ENCODE measurements at places on chromosomes 12 and 14.

GRCh38 chr12:124752437-124753227 lies 111.0 kb downstream of the SCARB1 start:
- peak; percentile 84 for DNase-seq

GRCh38 chr12:22266101-22266500 lies 68.4 kb downstream of the ST8SIA1 start:
- DNase-seq: no peak

DNA sequence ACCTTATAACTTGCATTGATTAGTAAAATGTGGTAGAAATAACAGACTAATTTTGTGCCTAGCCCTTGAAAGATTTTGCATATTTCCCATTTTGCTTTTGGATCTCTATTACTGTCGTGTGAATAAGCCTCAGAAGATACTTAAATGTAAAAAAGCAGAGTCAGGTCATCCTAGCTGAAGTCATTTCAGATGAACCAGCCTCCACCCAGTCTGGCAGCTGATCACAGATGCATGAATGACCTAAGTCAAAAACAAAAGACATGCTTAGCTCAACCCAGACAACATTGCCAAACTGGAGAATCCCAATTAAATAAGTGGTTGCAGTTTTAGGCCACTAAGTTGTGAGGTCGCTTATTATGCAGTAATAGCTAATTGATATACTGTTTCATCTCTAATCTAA lies 349.9 kb downstream of the C12orf50 start:
- no peak for DNase-seq

DNA sequence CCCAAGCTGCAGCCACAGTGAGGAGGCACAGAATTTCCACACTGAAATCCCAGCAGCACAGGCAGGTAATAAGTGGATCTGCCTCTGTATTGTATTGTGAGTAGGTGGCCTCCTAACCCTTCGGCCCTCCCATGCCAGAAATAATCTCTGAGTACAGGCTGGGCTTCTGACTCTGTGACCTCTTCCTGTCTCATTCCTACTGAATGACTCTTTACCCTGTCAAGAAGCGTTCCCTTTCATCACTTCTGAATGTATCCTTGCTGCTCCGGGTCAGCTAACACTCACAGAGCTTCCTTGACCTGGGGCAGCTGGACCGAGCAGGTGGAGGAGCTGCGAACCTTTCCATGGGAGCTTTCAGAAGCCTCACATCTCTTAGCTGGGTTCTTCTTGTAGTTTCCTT lies 119.6 kb downstream of the SLC8A3 start:
- no peak for DNase-seq

- DNase-seq: no peak
Observed at GRCh38 chr12:63766498-63766897, 13.2 kb upstream of the RXYLT1 start.

DNA sequence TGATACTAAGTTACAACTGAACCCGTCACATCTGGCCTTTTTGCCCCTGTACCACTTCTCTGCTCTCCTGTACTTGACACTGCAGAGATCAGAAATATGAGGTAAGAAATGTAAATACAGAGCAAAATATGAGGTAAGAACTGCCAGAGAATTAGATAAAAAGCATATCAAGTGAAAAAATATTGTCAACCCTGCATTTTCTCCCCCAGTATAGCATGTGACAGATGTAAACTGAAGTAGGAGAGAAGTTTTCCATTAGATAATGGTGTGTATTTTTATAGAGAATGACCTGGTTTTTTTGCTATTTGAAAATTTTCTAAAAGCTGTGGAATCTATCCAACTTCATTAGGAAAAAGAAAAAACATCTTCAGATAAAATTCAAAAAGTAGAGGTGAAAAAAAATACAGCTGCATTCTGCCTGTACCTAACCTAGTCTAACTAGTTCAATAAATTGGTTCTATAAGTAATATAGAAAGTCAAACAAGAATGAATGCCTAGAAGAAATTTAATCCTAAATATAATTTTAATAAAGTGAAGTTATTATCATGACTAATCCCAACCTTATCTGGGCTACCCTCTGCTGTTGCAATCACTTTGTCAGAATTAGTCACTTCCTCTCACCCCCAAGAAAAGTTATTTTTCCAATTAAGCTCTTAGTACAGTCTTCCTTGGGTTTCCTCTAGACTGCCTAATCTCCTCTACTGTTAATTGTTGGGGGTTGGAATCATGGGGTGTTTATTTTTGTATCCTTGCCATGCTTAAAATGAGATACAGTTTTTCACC lies 210.0 kb downstream of the RASSF9 start:
- no peak for DNase-seq

DNA sequence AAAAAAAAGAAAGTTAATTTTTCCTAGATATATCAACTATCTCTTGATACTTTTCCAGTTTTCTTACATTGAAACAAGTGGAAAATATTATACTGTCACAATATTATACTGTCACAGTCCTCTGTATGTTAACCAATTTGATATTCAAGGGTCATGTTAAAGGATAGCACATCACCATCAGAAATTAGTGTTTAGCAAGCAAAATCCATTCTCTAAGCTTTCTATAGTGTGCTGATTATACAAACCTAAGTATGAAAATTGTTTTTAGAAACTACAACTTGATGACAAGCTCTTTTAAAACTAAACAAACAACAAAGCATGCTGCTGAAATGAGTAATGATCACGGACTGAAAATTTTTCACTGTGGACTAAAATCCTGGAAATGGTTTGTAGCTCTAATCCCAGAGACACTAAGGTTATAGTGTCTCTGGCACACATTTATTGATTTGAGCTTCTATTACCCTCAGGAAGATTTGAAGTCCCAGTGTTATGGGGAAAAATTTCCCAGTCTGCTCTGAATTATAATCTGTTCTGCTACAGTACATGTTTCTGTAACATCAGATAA lies 9.7 kb downstream of the SPTSSA start:
- no peak for DNase-seq

- no peak for DNase-seq
Observed at GRCh38 chr14:76957224-76957891, 71.2 kb downstream of the IRF2BPL start.

DNA sequence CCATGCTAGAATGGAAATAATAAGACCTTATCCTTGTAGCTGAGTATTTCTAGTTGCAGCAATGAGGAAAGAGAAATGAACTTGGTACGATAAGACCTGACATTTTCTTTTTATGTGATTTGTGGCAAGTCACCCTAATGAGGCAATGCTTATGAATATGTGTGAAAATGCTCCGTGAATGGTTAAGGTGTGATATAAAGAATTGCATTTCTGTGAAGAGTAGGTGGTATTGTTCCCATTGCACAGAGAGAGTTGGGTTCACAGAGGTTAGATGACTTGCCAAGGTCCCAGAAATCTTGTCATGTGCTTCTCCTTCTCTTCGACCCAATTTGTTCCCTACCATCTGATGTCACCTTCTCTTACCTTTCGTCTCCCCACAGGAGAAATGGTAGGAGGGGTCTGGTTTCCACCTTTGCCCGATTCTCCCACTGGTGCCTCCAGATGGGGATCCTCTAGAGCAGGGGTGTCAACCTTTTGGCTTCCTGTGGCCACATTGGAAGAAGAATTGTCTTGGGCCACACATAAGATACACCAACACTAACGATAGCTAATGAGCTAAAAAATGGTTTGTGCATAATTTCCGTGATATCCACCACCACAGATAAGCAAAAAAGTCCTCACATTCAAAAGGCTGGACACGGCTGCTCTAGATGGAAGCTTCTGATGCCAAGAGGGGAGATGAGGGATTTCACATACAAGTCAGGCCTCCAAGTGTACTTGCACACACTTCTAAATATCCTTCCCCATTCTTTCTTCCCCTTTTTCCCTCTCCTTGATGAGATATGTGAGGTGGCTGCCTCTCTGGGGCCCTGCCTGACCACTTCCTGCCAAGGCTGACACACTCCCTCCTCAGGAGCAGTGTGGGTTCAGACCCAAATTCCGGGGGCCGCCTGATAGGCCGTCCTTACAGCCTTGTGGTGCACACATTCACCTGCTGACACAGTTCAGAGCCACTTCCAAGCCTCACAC lies 96.1 kb downstream of the PLXNC1 start:
- no peak for DNase-seq

- no peak for DNase-seq
Observed at GRCh38 chr12:88503281-88503703, 77.0 kb downstream of the KITLG start.

GRCh38 chr12:102757154-102757881 lies 159.7 kb downstream of the PAH start:
- DNase-seq: no peak

- no peak for DNase-seq
Observed at GRCh38 chr14:31047503-31047902, 21.3 kb upstream of the STRN3 start.

GRCh38 chr14:81371802-81372201 lies 28.3 kb downstream of the STON2 start:
- DNase-seq: no peak

GRCh38 chr12:130556486-130557055 lies 159.5 kb downstream of the RIMBP2 start:
- DNase-seq: no peak

GRCh38 chr12:120169946-120170345 lies 24.6 kb downstream of the GCN1 start:
- no peak for DNase-seq

GRCh38 chr14:59091976-59092375 lies 96.5 kb upstream of the DAAM1 start:
- peak; percentile 74 for DNase-seq

DNA sequence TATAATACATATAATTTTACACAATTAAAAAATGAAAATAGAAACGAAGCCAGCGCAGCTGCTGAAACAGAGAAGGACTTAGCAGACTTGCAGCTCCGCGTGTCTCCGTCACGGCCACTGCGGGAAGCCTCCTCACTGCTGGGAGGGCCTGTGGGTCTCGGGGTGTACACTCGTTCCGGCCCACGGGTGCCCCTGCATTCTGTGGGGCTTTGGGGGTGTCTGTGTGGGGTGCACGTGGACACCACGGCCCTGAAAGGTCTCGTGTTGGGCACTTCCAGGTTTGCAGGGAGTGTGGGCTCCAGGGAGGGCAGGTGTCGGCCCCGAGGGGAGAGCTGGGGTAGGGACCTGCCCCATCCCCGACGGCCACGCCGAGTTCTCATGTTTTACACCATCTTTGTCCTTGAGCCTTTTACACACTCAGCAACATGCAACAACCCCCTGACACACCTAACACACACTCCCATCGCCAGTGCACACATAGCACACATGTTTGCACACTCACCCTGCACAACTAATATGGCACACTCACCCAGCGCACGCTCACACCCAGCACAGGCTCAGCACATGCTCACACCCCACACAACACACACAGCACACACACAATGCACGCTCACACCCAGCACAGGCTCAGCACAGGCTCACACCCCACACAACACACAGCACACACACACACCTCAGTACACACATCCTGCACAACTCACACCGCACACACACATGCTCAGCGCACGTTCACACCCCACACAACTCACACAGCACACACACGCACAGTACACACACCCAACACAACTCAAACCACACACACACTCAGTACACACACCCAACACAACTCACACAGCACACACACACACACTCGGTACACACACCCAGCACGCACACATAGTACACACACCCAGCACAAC lies 36.6 kb downstream of the NOC4L start:
- DNase-seq: no peak

GRCh38 chr12:126847005-126847629 lies 1419.9 kb upstream of the TMEM132C start:
- no peak for DNase-seq

DNA sequence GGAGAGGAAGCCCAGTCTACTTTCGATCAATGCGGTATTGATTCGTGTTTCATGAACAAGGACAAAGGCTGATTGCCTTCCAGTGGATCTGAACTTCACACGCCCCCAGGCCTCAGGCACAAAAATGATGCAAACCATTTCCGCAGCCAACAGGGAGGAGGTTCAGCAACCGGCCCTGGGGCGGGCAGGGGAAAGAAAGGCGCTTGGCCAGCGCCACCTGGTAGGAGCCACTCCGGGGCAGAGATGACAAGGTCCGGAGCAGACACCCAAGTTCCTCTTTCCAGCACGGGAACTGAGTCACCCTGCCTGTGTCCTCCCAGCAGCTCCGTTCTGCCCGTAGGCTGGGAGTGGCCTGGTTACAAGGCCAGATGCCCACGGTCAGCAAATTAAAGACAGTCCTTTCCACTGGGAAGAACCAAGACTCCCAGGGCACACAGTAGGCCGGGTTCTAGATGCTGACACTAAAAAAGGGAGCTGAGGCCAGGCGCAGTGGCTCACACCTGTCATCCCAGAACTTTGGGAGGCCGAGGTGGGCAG lies 136.3 kb downstream of the SCARB1 start:
- no peak for DNase-seq

- DNase-seq: no peak
Observed at GRCh38 chr12:50661300-50662115, 102.4 kb upstream of the ATF1 start.

GRCh38 chr12:122853582-122854245 lies 18.5 kb downstream of the HIP1R start:
- no peak for DNase-seq

DNA sequence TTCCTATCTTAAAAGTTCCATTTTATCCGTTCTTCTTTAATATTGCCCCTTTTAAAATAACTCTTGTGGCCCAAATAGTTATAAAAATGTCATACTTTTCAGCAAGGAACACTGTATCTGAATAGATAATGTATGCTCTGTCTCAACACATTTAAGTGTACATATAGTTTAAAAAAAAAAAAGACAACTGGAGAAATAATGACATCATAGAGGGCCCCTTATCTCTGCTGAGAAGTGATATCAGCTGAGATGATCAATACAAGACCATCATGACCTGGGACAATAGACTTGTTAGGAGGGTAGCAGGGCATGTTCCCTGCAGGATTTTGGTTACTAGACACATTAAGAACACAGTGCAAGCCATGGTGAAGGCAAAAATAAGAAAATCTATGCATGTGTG lies 77.5 kb downstream of the PEBP1 start:
- no peak for DNase-seq

DNA sequence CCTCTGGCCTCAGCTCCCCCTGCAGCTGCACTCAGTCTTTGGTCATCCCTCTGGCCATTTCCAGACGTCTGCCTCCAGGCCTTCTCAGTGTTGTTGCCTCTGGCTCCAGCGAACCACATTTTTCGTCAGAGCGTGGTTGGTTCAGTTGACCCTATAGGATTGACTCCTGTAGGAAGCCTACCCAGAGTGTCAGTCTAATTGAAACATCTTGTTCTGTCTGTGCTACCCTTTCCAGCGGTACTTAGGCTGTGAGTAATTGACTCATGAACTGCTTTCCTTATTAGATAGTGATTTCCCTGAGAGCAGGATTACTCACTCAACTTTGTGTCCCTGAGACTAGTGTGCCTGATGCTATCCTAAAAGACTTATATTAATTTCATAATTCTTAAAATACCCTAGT lies 373.2 kb downstream of the ATP23 start:
- DNase-seq: no peak

DNA sequence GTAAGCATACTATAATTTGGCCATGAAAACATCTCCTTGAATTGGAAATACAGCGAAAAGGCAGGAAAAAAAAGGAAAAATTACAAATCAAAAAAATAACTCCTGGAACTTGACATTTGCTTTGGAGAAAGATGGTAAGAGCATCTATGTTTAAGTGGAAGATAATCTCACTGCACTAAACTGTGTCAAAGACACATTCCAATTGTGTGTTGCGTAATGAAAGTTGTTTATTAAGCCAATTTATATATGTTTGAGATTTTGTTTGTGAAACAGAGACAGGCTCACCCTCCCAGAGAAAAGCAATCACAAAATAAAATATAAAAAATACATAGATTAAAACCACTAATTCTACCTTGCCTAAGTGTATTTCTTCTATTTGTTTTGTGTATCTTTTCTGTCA lies 11.1 kb upstream of the ATXN7L3B start:
- no peak for DNase-seq

All from NCI-H524 (cell line).